Fibroblast of mammary gland (primary cell): ENCODE measurements at places on chromosomes 4 and X.

DNA sequence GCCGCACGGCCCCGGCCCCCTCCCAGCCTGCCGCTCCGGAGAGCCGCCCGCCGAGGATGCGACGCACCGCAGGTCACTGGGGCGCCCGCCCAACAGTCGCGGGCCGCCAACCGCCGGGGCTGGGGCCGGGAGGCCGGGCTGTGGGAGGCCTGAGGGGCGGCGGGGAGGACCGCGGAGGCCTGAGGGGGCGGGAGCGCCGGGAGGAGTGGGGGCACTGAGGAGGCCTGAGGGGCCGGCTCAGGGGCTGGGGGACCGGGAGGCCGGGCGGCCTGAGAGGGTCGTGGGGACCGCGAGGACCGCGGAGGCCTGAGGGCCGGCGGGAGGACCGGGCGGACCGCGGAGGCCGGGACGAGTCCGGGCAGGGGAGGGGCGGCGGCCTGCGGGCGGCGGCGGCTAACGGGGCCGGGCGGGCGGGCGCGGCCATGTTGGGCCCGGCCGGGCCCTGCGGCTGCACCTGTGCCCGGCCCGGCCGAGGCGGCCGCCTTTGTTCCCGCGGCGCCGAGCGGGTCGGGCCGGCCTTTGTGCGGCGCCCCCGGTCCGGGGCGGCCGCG, 353 bp downstream of the NSD2 start:
- DNase-seq, result no peak

DNA sequence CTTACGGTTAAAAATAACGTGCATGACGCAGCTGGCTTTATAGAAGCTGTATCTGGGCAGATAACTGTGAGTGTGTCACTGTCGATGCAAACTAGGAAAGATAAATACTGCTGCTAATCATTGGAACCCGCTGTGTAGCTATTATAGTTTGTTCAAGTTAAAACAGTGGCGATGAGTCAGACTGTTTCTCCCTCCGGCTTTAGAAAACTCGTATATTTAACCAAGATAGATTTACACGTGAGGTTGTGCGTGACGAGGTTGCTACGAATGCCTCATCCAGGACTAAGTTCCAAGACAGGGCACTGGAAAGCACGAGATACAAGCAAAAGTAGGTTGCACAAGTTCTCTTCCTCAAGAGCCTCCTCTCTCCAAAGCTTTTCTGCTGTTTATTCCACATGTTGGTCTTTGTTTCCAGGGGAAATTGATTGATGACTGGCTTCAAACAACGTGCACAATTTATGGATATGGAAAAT, 270.7 kb downstream of the FBXW7 start:
- DNase-seq, result peak; percentile 89

- no peak for DNase-seq
Measured at GRCh38 chrX:33133320-33133719, 78.0 kb downstream of the DMD start.

DNA sequence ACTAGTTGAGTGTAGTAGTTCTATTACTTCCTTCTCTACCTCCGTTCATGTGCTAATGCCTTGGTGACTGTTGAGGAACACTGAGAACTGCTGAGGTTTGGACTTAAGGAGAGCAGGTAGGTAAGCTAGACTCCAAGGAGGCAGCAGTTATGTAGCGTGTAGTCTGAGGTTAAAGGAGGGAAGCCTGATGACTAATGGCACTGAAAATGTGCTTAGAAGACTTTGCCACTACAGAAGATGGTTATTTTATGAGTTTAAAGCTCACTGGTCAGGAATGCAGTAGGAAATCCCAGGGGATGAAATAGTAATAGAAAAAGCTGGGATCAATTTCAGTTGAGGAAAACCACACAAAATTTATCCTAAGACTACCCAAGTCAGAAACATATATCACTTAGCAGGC, 1077.3 kb downstream of the RAPGEF2 start:
- DNase-seq, result peak; percentile 66

DNA sequence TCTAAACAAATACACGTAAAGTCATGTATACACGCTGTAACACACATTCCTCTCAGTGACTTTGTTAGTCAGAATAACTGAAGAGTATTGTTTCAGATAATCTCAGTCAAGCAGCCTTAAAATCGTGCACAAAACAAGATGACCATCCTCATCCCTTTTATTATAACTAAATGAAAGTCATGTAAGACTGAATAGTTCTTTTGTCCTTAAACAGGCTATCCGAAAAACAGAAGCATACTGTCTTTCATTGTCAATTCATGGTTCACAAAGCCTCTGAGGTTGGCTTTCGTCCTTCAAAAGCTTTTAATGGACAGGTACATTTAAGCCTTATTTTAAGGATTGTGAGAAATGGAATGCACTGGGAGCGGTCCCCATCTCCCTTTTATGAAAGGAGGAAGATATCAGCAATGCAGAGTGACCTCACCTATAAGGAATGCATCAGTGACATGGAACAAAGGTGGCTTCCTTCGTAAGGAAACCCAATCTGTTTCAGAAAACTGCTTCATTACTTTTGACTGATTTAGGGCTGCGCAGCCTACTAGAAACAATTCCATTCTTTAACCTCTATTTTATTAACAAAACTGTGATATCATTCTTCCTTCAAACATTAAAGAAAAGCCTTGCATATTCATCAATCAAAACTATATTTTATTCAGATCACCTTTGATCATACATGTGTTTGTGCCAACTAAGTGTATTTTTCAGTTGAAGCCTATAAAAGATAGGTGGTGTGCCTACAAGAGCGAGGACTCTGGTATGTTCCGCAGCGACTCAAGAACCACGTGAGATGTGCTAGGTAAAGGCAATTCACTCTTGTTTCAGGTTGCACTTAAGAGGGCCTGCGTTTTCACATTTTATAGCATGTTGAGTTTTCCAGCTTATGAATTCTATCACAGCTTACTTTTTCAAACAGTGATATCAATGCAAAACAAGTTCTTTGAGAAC, 19.2 kb downstream of the SH3RF1 start:
- no peak for DNase-seq

DNA sequence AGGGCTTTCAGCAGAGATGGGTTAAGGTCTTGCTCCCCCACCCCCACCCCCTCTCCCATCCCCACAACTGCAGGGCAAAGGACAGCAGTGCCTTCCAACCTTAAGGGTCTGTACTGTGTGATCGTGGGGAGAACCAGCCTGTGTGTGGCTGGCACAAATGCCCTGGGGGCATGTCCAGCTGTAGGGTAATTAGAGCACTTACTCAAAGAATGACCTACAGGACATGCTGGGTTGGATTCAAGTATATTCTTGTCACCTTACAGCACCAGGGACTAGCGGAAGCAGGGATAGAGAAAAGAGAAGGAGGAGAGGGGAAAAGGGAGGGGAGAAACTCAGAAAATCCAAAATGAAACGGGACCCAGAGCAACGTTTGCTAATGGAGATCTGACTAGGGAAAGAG, 191.3 kb upstream of the GATB start:
- no peak for DNase-seq

DNA sequence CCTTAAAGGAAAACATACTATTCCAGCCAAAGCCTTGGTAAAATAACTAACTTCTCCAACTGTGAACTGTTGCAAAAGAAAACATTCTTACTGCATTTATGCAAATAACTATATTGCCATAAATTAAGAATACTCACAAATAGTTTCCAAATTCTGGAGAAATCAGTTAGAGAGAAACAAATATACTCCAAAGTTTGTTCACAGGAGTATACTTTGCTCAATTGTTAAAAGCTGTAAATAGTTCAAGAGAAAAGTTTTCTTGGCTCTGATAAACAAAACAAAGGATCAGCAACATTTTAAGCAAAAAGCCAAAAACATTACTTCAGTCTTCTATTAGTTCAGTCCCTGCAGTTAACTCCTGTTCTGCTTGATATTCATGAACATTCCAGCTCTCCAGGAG, 83.0 kb downstream of the EIF4E start:
- no peak for DNase-seq

- DNase-seq, result no peak
Measured at GRCh38 chrX:136736690-136737089, 44.0 kb downstream of the ARHGEF6 start.

DNA sequence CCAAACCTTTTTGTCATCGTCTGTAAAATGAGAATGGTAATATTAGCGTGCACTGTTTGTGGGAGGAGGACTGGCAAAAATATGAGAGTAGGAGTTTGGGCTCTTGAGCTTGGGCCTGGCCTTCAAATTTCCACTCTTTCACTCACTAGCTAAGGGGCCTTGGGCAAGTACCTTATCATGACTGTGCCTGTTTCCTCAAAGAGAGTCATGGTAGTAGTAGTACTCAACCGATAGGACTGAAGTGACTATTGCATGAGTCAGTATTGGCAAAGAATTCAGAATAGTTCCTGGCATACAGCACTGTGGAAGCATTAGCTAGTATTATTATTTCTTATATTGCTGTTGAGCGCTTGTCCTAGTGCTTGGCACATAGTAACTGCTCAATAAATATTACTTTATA, 16.0 kb upstream of the RBM3 start:
- peak; percentile 90 for DNase-seq

- DNase-seq, result no peak
Measured at GRCh38 chrX:133369065-133369464, 46.2 kb downstream of the GPC4 start.

DNA sequence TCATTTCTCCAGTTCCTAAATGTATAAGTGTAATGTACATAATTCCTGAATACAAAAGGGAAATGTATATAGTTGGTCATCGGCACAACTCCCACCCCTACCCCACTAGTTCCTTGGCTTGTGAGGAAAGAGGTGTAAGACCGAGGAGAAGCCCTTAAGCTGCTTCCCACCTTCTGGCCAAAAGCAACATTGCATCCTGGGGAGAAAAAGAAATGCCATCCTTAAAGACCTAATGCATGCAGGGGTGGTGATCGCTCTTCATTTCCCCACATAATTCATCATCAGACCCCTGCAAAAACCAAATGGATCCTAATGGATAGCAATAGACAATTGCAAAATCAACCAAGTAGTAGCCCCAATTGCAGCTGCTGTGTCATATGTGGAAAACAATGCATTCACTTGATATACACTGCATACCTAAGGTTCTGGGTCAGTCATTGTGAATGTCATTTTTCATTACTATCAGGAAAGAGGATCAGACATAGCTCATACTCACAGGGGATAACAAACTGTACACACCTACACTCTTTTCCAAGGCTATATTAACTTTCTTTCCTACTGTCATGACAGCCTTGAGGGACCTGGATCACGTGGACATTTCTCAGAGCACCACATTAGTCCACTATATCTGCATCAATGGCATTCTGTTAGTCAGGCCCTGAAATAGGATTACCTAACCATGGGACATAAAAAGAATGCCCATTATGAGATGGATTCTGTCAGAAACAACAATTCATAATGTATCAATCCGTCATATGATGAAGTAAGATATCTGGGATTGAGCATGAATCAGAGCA, 31.7 kb upstream of the NFXL1 start:
- DNase-seq, result no peak

GRCh38 chr4:137514406-137515111, 17.7 kb downstream of the PCDH18 start:
- DNase-seq, result no peak

- DNase-seq, result no peak
Measured at GRCh38 chr4:118756958-118757357, 71.8 kb downstream of the METTL14 start.

GRCh38 chr4:7342223-7343080, 92.3 kb downstream of the PSAPL1 start:
- no peak for DNase-seq

- DNase-seq, result peak; percentile 28
Measured at GRCh38 chrX:132612821-132613564, 124.2 kb upstream of the MBNL3 start.

GRCh38 chr4:163350672-163351071, 7.0 kb downstream of the NPY5R start:
- DNase-seq, result no peak

GRCh38 chrX:115226929-115227328, 7.0 kb downstream of the LRCH2 start:
- peak; percentile 27 for DNase-seq

- DNase-seq, result no peak
Measured at GRCh38 chr4:151887816-151888180, 127.0 kb upstream of the GATB start.

DNA sequence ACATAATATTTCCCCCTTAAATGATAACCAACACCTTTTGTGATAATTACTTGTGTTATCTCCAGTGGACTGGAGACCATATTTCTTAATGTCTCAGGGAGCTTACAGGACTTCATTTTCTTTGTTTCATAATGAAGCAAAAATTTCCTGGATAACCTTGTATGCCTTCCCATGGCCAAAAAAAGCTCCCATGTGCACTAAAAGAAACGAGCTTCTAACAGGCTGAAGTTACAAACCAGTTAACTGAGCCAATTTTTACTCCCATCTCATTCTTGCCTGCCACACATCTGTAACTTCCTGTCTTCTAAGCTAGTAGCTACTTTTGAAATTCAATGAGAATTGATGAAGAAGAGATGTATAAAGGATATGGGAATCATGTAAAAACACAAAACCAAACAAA, 32.8 kb downstream of the GATB start:
- DNase-seq, result peak; percentile 14
